Fibroblast of pulmonary artery (primary cell): ENCODE measurements at places on chromosomes 7 and 10.
A peak's percentile ranks its signal among the peaks of the same experiment; 100 is the strongest.

GRCh38 chr7:142231716-142232115 is 26.1 kb downstream of the PRSS58 start:
- DNase-seq, result no peak

- DNase-seq, result no peak
These were observed 47.3 kb upstream of the PIP4K2A start for GRCh38 chr10:22761569-22762220.

- DNase-seq, result no peak
These were observed 109.6 kb downstream of the BICC1 start for GRCh38 chr10:58622246-58622645.

GRCh38 chr10:124591123-124591495 is 129.5 kb downstream of the LHPP start:
- DNase-seq, result no peak

GRCh38 chr7:3176112-3177000 is 124.7 kb upstream of the SDK1 start:
- no peak for DNase-seq

DNA sequence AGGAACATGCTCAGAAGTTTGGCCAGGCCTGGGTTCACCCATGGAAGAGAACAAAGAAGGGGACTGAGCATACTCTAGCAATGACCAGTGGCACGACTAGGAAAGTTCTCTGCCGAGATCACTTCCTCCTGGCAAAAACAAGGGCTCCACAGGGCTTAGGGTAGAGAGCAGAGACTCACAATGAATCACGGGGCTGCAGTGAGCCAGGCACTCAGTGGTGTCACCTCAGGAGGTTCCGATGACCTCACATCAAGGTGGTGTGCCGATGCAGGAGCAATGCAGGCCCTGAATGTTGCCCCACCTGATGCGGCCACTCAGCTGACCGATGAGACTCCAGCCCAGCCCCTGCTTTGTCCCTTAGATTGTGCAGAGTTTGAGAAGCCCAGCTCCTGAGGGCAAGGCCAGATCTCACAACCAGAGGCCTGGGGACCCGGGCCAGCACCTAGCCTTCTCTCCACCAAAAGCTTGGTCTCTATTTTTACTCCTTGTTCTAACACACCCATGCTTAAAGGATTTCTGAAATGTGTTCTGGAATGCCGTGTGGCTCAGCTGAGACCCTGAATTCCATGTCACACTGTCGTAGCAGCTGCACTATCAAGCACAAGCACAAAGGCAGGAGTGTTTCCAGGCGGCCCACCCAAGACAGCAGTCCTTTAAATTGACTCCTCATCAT is 60.9 kb downstream of the COBL start:
- no peak for DNase-seq

- DNase-seq, result no peak
These were observed 56.0 kb upstream of the CTTNBP2 start for GRCh38 chr7:117929237-117929636.

GRCh38 chr10:92590623-92591549 is 2.0 kb upstream of the KIF11 start:
- DNase-seq, result peak; percentile 66

DNA sequence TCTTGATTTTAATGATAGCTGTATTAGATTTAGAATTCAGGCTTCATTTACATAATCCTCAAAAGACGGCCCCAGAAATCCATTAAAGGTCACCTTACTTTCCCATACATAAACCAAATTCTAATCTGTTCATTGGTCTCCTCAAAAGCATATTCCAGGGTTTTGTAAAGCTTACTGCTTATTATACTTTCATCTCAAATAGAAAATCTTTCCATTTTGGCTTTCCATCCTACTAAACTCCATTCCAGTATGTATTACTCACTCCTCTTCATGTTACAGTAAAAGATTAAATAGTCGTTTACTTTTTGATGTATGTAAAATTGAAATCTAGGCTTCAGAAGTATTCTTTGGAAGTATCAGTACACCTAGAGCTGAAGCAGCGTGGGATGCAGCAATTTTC is 143.5 kb upstream of the LRRN3 start:
- DNase-seq, result no peak

DNA sequence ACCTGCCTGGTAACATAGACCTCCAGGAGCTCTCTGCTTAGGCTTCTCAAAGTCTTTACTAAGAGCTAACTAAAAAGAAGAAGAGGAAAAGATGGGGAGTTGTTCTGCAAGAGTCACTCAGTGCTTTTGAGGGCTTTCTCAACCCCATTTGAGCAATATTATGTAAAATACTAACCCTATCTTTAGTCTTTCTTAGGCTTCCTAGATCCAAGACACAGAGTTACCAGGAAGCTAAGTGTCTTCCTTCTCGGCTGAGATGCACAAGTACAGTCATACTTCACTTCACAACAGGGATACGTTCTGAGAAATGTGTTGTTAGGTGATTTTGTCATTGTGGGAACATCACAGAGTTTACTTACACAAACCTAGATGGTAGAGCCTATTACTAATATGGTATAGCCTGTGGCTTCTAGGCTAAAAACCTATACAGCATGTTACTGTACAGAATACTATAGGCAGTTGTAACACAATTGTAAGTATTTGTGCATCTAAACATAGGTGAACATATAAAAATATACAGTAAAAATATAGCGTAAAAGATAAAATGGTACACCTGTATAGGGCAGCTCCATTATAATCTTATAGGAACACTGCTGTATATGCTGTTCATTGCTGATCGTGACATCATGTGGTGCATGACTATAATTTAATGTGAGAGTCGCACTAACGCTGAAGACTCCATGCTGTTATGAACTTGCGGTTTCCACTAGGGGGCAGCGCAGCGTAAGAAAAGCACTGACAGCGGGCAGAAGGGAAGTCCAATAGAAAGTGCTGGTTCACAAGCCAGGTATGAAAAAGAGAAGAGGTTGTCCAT is 16.3 kb downstream of the ANKRD22 start:
- peak; percentile 92 for DNase-seq

DNA sequence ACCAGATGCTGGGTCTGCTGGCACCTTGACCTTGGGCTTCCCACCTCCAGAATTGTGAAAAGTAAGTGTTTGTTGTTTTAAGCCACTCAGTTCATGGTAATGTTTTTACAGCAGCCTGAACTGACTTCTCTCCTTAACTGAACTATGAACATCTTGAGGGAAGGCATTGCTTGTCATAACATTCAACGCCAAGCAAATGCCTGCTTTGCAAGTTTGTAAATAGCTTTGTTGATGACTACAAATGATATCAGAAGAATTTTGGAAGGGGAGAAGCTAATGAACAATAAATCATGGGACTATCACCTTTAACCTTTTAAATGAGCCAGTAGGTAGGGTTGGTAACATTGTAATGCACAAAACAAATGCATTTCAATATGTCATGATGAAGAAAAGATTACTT is 402.4 kb upstream of the ADARB2 start:
- DNase-seq, result no peak

DNA sequence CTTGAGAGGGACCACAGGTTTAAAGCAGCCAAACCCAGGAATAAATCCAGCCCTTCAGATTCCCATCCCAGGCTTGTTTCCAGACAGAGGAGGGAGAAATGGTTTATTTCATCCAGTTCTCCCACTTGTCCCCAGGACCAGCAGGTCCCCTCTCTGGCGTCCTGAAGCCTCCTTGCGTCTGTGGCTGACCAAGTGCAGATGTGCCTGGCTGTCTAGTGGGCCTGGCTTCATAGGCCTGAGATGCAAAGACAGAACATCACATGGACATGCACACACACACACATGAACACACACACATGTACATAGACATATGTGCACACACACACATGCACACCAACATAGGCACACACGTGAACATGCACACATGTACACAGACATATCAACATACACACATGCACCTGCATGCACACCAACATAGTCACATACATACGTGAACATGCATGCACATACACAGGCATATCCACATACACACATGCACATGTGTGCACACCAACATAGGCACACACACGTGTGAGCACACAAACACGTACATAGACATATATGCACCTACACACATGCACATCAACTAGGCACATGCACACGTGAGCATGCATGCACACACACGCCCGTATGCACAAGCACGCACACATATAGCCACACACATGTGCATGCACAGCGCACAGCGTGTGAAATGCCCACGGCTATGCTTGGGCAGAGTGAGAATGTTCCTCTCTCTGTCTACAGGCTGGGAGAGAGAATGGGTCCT is 10.7 kb downstream of the FOXL3 start:
- DNase-seq, result no peak

DNA sequence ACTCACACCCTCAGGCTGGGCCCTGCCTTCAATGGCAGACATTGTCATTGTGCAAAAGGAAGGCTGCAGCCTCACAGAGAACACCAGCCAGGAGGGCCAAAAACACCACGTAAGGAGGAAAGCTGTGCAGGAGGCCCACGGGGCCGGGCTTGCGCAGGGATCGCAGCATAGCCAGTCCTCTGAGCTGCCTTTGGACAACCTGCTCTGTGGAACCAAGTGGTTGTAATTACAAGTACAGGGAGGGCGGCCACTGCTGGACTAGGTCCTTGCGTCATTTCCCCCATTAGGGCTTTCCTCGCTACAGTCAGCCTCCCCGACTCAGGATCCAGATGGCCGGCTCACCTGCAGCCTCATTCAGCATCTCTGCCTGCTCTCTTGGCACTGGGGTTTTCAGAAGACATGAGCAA is 66.9 kb downstream of the FAM53B start:
- DNase-seq, result no peak

- no peak for DNase-seq
These were observed 19.5 kb downstream of the TSPAN15 start for GRCh38 chr10:69470463-69471384.

- peak; percentile 29 for DNase-seq
These were observed 45.1 kb downstream of the ST8SIA6 start for GRCh38 chr10:17409170-17409733.

- no peak for DNase-seq
These were observed 285.7 kb downstream of the CRPPA start for GRCh38 chr7:16135658-16136057.

- DNase-seq, result peak; percentile 27
These were observed 679 bp downstream of the LRRC20 start for GRCh38 chr10:70381471-70382421.

DNA sequence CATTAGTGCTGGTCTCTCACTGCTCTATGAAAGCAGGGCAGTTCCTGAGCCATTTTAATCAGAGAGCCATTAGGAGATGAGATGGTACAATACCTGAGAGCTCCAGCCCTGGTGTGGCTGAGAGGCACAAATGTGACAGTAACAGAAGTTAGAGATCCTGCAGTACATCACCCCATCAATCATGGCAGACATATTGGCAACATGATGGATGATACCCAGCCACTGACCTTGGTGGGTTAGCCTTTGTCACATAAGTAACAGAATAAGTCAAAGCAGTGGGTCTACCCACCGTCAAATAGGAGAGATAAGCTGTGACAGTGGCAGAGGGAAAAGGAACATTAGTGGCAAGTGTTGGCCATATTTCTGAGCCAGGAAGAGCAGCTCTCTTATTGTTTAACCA is 53.3 kb upstream of the NXPH1 start:
- no peak for DNase-seq

DNA sequence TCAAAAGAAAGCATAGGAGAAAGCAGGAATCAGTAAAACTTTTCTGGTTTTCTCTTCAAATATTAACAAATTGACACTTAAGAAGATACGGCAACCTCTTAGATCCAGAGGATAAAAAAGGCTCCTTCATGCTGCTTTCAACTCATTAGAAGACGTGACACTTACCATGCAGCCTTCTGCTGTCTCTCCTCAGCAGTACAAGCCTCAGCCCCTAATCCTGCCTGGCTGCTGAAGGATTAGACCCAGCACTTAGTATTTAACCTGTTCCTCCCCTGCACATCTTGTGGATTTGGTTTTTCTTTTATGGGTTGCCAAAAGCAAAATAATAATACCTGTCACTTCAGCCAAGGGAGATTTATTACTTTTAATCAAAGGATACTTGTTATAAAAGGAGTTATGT is 108.4 kb downstream of the LYZL1 start:
- no peak for DNase-seq

- no peak for DNase-seq
These were observed 569.8 kb upstream of the FZD8 start for GRCh38 chr10:36211856-36212255.

DNA sequence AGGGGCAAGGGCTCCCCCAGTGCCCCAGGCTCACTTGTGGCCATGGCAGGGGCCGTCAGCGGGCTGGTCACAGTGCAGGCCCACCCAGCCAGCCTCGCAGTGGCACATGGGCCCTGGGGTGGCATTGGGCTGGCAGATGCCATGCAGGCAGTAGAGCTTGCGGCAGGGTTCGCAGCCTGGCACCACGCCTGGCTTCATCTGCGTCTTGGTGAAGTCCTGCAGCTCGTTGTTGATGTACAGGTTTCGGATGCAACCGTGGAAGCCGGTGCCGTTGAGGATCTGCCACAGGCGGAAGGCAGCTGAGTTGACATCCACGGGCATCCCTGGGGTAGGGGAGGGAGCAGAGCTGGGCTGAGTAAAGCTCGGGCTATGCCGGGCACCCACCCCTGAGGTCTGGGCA is 170.6 kb downstream of the LCOR start:
- DNase-seq, result no peak

- no peak for DNase-seq
These were observed 68.1 kb downstream of the HBP1 start for GRCh38 chr7:107236862-107237261.

DNA sequence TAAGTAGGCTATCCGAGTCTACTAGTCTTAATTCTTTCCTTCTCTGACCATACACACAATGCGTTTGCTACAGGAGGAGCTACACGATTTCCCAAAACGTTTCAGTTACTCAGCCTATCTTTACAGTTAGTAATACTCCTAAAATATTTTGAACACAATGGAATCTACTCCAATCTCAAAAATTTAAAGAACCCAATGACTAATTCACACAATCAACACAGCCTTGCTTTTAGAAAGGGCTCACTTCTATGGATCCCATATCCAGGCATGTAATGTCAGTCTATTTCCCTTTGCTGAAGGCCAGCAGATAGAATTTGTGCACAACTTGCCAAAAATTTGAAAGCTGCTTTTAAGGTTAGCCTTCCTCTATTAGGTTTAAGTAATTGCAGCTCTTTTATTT is 107.2 kb downstream of the VPS41 start:
- peak; percentile 13 for DNase-seq

- no peak for DNase-seq
These were observed 35.5 kb downstream of the CFAP46 start for GRCh38 chr10:132906836-132907235.

GRCh38 chr7:4461531-4461930 is 220.6 kb upstream of the FOXK1 start:
- DNase-seq, result no peak

GRCh38 chr10:15515202-15515601 is 144.1 kb upstream of the FAM171A1 start:
- DNase-seq, result no peak

GRCh38 chr10:62019685-62020359 is 118.3 kb downstream of the ARID5B start:
- DNase-seq, result no peak
